ENCODE measurements at places on chromosomes 7 and 10. TPM values are rescaled to one million over a fixed set of nuclear protein-coding genes. Genes with fewer than 3 reads are reported as not detected.
A peak's percentile ranks its signal among the peaks of the same experiment; 100 is the strongest.

DNA sequence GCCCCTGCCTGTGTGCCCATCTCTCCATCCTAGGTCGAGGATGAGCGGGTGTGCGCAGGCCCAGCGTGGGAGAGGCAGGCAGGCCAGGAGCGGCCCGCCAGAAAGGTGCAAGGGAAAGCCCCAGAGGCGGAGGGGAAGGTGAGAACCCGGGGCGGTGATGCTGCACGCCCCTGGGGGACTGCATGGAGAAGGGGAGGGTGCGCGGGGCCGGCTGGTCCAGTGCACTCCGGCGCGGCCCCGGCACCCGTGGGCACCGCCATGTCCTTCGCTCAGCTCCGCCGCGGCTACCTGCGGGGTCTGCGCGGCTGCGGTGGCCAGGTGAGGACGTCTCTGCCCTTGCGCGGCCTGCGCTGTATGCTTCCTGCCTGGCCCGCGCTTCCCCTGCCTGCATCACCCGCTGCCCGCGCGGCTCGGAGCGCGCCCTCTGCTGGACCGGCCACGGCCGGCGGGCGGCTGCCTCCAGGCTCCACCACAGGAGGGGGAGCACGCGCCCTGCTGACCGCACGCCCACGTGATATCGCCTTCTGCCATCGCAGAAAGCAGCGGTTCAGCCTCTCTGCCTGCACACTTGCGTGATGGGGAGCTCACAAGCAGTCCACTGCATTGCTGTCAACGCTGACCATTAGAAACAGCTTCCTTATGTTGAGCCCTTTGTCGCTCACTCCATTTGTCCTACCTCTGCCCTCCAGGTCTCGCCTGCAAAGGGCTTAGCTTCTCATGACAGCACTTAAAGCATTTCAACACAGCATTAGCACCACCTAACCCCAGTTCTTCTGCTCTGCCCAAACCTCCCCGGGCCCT is 73.9 kb downstream of the CXCL12 start:
- no peaks in the 10 kb centered on the region for H3K27me3 ChIP-seq
- peaks cover 5% of the 10 kb centered on the region for H3K4me1 ChIP-seq

DNA sequence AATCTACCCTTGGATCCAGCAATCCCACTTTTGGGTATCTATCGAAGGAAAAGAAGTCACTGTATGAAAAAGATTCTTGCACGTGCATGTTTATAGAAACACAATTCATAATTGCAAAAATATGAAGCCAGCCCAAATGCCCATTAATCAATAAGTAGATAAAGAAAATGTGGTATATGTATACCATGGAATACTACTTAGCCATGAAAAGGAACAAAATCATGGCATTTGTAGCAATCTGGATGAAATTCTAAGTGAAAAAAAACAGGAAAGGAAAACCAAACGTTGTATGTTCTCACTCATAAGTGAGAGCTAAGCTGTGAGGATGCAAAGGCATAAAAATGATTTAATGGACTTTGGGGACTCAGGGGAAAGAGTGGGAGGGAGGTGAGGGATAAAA is 18.2 kb upstream of the CASD1 start:
- H3K27ac ChIP-seq = no peak overlapping the region
- H3K36me3 ChIP-seq = no peaks in the 10 kb centered on the region
- H3K27me3 ChIP-seq = no peaks in the 10 kb centered on the region
- DNase-seq = no peak

The ARMH3 gene
- 24.0 TPM for total RNA-seq

- no peak overlapping the region for H3K4me3 ChIP-seq
- H3K36me3 ChIP-seq = peaks cover 79% of the 10 kb centered on the region
- H3K27ac ChIP-seq = no peak overlapping the region
Observed at GRCh38 chr10:35040760-35041501, 49.2 kb downstream of the CUL2 start.

- H3K4me1 ChIP-seq = peaks cover 3% of the 10 kb centered on the region
- H3K4me3 ChIP-seq = no peak overlapping the region
- no peaks in the 10 kb centered on the region for H3K27me3 ChIP-seq
- no peaks in the 10 kb centered on the region for H3K36me3 ChIP-seq
- no peak overlapping the region for H3K27ac ChIP-seq
Observed at GRCh38 chr10:70763567-70763966, 21.6 kb downstream of the TBATA start.

The INSYN2A gene
- total RNA-seq = 0.82 TPM

GRCh38 chr7:115679976-115680375 is 350.6 kb downstream of the TFEC start:
- DNase-seq = no peak
- no peaks in the 10 kb centered on the region for H3K36me3 ChIP-seq
- no peak overlapping the region for H3K27ac ChIP-seq
- no peak overlapping the region for H3K4me3 ChIP-seq

The ATRNL1 gene
- total RNA-seq = 0.26 TPM

GRCh38 chr7:22821702-22822485 is 755 bp downstream of the TOMM7 start:
- peaks cover 29% of the 10 kb centered on the region for H3K4me1 ChIP-seq
- DNase-seq = peak; percentile 22
- peak overlapping the region; percentile 83 for H3K27ac ChIP-seq

The HABP2 gene
- total RNA-seq = 0.24 TPM

The WNT16 gene
- total RNA-seq = not detected

- no peaks in the 10 kb centered on the region for H3K27me3 ChIP-seq
- no peak overlapping the region for H3K4me3 ChIP-seq
- no peak for DNase-seq
- no peaks in the 10 kb centered on the region for H3K36me3 ChIP-seq
- no peak overlapping the region for H3K27ac ChIP-seq
- no peaks in the 10 kb centered on the region for H3K4me1 ChIP-seq
Observed at GRCh38 chr10:35470248-35470924, 134.1 kb downstream of the CCNY start.

The MICU1 gene
- 54.0 TPM for total RNA-seq

- H3K4me1 ChIP-seq = no peaks in the 10 kb centered on the region
- DNase-seq = no peak
- H3K36me3 ChIP-seq = no peaks in the 10 kb centered on the region
- no peak overlapping the region for H3K4me3 ChIP-seq
- peak overlapping the region; percentile 41 for H3K27ac ChIP-seq
- H3K27me3 ChIP-seq = no peaks in the 10 kb centered on the region
Observed at GRCh38 chr10:297567-297966, 162.3 kb downstream of the ZMYND11 start.

DNA sequence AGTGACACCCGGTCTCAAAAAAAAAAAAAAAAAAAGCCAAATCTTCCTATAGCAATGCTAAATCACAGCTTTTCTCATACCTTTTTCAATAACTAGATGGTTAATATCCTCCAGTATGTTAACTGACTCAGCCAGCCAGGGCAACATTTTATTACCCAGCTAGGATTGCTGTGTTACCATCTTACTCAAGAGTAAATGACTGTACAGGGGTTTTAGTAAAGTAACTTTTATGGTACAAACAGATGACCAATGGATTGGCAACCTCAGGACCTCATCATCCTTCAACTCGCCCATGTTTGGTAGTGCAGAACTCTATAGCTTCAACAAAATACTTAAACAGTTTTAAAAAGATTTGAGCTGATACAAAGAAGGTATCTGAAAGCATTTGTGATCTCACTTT is 59.5 kb downstream of the HBP1 start:
- H3K4me3 ChIP-seq = no peak overlapping the region
- no peaks in the 10 kb centered on the region for H3K27me3 ChIP-seq
- no peak for DNase-seq
- H3K27ac ChIP-seq = no peak overlapping the region
- H3K4me1 ChIP-seq = no peaks in the 10 kb centered on the region
- H3K36me3 ChIP-seq = no peaks in the 10 kb centered on the region

The MRLN gene
- total RNA-seq = not detected

GRCh38 chr7:35415411-35415822 is 161.5 kb upstream of the TBX20 start:
- no peak overlapping the region for H3K27ac ChIP-seq
- H3K36me3 ChIP-seq = no peaks in the 10 kb centered on the region
- peaks cover 8% of the 10 kb centered on the region for H3K27me3 ChIP-seq
- no peaks in the 10 kb centered on the region for H3K4me1 ChIP-seq
- DNase-seq = no peak

The RBP4 gene
- total RNA-seq = 13.8 TPM

GRCh38 chr7:130486114-130486953 is 5.6 kb upstream of the MEST start:
- H3K36me3 ChIP-seq = no peaks in the 10 kb centered on the region
- peaks cover 6% of the 10 kb centered on the region for H3K4me1 ChIP-seq
- no peaks in the 10 kb centered on the region for H3K27me3 ChIP-seq

DNA sequence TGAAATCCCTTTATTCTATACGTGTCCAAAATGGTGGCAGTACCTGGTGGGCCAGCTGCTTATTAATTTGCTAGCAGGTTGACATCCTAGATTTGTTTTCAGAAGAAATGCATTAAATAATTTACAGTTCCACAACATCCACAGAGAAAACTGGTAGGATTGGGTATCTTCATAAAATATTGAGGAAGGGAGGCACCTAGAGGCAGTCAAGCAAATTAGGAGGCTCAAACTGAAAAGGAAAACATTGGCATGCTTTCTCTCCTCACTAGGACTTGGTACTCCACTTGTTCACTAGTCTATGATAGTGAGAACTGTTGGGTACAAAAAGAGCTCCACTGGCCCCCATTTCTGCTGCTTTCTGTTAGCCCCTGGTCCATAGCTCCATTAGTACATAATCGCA is 18.3 kb upstream of the LRGUK start:
- no peak overlapping the region for H3K27ac ChIP-seq
- H3K4me1 ChIP-seq = no peaks in the 10 kb centered on the region
- no peaks in the 10 kb centered on the region for H3K36me3 ChIP-seq
- no peak for DNase-seq
- no peak overlapping the region for H3K4me3 ChIP-seq

- H3K4me1 ChIP-seq = no peaks in the 10 kb centered on the region
- no peak for DNase-seq
- no peak overlapping the region for H3K4me3 ChIP-seq
Observed at GRCh38 chr10:86035791-86036543, 330.6 kb downstream of the GRID1 start.

The ENO4 gene
- total RNA-seq = 1.0 TPM

- no peak overlapping the region for H3K27ac ChIP-seq
- no peaks in the 10 kb centered on the region for H3K36me3 ChIP-seq
Observed at GRCh38 chr10:42836771-42837468, 54.3 kb downstream of the BMS1 start.

- H3K36me3 ChIP-seq = no peaks in the 10 kb centered on the region
- peaks cover 5% of the 10 kb centered on the region for H3K4me1 ChIP-seq
- no peak overlapping the region for H3K4me3 ChIP-seq
- DNase-seq = no peak
- H3K27ac ChIP-seq = no peak overlapping the region
- no peaks in the 10 kb centered on the region for H3K27me3 ChIP-seq
Observed at GRCh38 chr10:7487528-7487927, 76.7 kb upstream of the SFMBT2 start.

DNA sequence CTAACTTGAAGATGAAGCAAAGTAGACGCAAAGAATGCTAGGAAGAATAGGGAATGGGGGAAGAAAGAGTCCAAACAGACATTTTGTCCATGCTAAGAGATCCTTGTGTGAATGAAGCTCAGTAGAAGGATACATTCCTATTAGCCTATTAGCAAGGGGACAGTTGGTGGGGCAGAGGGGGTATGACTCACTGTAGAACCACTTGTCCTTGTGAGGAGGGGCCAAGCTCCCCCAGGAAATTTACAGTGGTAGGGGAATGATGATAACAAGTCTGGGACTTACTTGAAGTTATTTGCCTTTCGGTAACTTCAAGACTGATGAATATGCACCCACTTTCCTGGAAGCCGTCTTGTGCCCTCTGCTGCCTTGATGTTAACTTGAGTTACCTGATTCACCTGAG is 17.2 kb upstream of the SYPL1 start:
- no peaks in the 10 kb centered on the region for H3K27me3 ChIP-seq
- no peak overlapping the region for H3K27ac ChIP-seq
- no peaks in the 10 kb centered on the region for H3K4me1 ChIP-seq

The CRHR2 gene
- total RNA-seq = 0.15 TPM

DNA sequence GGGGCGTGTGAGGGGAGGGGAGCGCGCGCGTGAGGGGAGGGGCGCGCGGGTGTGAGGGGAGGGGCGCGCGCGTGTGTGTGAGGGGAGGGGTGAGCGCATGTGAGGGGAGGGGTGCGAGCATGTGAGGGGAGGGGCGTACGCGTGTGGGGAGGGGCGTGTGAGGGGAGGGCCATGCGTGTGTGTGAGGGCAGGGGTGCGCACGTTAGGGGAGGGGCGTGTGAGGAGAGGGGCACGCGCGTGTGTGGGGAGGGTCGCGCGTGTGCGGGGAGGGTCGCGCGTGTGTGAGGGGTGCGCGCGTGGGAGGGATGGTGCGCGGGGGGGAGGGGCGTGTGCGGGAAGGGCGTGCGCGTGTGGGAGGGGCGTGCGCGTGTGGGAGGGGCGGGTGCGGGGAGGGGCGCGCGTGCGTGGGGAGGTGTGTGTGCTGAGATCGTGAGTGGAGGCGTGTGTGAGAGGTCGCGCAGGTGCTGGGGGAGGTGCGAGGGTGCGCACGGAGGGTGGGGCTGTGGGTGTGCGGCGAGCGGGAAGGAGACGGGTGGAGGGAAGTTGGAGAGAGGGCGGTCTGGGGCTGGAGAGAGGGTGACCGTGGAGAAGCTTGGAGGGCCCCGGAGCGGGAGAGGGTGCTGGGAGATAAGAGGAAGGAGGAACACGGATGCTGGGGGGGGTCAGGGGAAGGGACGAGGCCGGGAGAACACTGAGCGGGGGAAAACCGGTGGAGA is 19.7 kb downstream of the MXI1 start:
- no peaks in the 10 kb centered on the region for H3K27me3 ChIP-seq
- peak overlapping the region; percentile 84 for H3K4me3 ChIP-seq
- peak; percentile 78 for DNase-seq
- H3K36me3 ChIP-seq = no peaks in the 10 kb centered on the region
- H3K4me1 ChIP-seq = peaks cover 25% of the 10 kb centered on the region

GRCh38 chr10:69818676-69819239 is 17.1 kb downstream of the COL13A1 start:
- H3K4me1 ChIP-seq = peaks cover 6% of the 10 kb centered on the region
- DNase-seq = no peak
- no peak overlapping the region for H3K27ac ChIP-seq
- H3K4me3 ChIP-seq = no peak overlapping the region
- no peaks in the 10 kb centered on the region for H3K36me3 ChIP-seq

GRCh38 chr10:117131376-117132327 is 6.4 kb downstream of the VAX1 start:
- peaks cover 5% of the 10 kb centered on the region for H3K4me1 ChIP-seq
- no peak overlapping the region for H3K27ac ChIP-seq
- H3K4me3 ChIP-seq = no peak overlapping the region
